ENCODE measurements at places on chromosomes 1 and 21.

GRCh38 chr1:116496898-116497297 lies 73.9 kb downstream of the CD58 start:
- DNase-seq, result no peak

DNA sequence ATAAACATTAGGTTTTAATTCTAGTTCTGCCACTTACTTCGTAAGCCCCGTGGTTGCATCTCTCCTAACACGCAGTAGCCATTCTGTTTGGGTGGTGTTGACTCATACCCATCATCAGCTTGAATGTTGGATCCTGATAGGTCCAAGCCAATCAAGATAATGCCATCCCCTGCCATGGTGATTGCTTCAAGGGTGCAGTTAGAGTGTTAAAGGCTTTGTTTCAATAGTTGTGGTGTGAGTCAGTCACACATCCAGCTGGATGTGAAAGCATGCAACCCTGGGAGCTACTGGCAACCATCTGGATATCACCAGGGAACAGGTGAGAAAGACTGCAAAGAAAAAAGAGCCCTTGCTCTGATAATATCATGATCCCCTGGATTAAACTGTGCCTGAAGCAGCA lies 69.1 kb downstream of the OMA1 start:
- DNase-seq, result no peak

- no peak for DNase-seq
These were observed 427 bp downstream of the WNT3A start for GRCh38 chr1:228007049-228007800.

DNA sequence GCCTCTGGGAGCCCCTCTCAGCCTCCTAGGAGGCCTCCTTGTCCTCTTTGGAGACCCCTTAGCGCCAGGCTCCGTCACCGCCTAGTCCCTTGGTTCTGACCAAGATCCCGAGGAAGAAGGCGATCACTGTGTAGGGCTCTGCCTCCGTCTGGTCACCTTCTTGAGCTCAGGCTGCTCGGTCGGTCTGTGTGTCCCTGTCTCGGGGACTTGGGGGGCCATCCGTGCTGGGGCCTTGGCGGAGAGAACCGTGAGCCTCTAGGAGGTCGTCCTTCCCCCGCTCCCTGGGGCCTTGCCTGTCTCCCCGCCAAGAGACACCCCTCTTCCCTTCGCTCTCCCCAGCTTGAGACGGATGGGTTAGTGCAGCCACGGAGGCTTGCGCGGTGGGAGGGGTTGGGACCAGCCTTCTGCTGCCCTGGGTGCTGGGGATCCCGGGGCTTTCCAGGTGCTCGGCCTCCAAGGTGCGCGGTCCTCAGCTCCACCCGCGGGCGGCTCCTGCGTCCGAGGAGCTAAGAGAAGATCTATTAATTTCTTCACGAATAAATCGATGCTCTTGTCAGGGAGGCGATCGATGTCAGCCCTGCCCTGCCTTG lies 701 bp upstream of the INSRR start:
- peak; percentile 5 for DNase-seq

GRCh38 chr1:174049514-174049913 lies 27.4 kb upstream of the RC3H1 start:
- DNase-seq, result no peak

GRCh38 chr1:2229037-2229864 lies 1.1 kb downstream of the SKI start:
- DNase-seq, result peak; percentile 45

DNA sequence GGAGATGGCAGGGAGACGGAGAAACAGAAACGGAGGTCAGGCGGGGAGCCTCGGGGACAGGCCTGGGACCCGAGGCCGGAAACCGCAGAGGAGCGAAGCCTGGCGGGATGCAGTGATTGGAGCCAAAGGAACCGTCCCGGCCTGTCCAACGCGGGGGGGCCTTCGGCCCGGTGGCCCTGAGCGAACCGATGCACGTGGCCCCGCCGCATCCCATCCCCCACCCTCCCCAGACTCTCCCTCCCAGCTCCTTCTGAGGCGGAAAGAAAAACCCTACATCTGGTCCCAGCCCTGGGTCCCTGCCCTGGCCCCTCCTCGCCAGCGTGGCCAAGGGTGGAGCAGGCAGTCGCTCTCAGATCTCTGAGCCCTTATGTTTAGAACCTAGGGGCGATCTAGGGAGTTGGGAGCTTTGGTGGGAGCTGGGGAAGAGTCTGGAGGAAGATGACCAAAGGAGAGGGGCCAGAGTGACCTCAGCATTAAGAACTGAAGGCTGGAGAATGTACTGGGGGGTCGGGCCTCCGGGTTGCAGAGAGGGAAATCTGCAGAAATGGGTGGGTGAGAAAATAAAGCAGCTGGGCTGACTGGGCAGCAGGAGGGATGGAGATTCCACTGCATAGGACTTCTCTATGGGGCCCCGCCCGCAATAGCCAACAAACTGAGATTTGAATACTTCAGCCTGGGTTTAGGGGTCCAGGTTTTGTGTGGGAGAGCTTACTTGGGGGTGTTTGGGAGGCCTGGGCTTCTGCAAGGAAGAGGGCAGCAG lies 1.5 kb upstream of the CRABP2 start:
- no peak for DNase-seq

GRCh38 chr1:244042293-244042692 lies 8.8 kb upstream of the ZBTB18 start:
- DNase-seq, result no peak

GRCh38 chr1:44030605-44031251 lies 534 bp downstream of the SLC6A9 start:
- DNase-seq, result peak; percentile 63

DNA sequence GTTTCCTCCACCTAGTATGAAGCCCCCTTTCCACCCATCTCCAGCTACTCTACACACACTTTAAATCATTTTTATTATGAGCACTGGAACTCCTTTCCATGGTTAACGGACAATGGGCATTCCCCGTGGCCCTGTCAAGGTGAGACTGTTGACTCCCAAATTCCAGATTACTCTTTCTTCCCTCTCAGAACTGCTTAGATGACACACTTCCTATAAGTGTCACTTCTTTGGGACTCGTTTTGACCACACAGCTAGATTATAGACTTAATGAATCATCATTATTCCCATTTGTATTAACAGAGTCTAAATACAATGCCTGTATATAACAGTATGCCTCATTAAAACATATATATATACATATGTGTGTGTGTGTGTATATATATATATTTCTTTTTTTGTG lies 215.1 kb downstream of the BRINP3 start:
- DNase-seq, result no peak

DNA sequence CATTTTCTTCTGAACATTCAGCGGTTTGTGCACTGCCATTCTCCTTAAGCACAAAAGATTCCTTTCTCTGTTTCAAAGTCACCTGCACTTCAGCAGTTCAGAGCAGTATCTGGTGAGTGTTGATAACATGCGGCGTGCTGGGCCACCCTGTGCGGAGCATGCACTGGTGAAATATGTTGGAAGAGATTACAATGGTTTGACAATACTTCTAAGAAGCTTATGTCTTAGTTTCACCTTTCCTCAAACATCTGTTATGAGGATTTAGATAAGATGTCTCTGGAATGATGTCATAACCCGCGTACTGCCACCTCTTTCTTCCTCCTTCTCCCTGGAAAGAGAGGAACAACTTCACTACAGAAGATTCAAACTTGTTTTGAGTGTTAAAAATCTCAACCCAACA lies 650.3 kb downstream of the AJAP1 start:
- DNase-seq, result no peak

GRCh38 chr1:20597650-20598049 lies 8.8 kb downstream of the CDA start:
- DNase-seq, result no peak

DNA sequence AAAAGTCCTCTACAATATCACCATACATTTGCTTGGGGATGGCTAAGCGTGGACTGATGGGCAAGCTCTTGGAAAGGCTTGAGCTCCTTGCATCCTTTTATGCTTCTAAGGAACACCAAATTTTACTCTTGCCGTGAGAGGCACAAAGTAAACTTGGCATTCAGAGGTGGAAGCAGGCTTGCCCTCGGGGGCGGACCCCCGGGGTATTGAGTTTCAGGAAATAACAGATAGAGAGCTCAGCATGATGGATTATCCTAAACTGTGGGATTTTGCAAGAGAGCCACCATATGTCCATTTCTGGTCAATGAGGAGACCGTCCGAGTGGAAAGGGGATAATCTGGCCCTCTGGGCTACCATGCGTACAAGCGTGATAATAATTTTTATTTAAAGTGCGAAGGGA lies 14.0 kb downstream of the IFI16 start:
- DNase-seq, result no peak

DNA sequence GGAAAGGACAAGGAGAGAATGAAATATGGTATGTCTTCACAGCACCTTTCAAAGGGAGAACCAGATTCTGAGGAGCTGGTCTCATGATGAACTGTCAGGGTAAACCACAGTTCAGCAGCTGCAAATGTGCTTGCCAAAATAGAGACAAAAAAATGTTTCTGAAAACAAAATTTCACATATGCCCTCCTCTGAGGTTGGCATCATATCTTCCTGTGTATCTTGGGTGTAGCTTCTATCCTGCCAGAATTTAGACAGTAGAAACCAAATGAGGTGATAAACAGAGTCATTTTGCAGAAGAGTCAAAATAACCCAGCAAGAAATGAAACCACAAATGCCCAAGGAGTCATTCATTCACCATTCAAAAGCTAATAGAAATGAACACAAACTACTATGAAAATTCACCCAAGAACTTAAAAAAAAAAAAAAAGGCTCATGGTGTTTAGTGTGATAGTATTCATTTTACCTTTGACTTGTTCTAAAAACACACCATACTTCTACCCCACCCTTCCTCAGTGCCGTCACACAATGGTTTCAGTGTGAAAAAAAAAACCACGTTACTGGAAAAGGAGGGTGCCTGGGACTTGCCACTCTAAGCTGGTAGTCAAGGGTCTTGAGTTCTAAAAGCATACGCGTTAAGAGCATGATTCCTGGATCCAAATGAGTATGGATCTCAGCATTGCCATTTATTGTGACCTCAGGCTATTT lies 18.5 kb downstream of the SELL start:
- peak; percentile 82 for DNase-seq

- DNase-seq, result no peak
These were observed 233.0 kb upstream of the RAB4A start for GRCh38 chr1:229037806-229038405.

- DNase-seq, result no peak
These were observed 49.1 kb upstream of the LRRC3 start for GRCh38 chr21:44405948-44406872.

GRCh38 chr1:44040418-44040817 lies 9.2 kb upstream of the SLC6A9 start:
- no peak for DNase-seq

DNA sequence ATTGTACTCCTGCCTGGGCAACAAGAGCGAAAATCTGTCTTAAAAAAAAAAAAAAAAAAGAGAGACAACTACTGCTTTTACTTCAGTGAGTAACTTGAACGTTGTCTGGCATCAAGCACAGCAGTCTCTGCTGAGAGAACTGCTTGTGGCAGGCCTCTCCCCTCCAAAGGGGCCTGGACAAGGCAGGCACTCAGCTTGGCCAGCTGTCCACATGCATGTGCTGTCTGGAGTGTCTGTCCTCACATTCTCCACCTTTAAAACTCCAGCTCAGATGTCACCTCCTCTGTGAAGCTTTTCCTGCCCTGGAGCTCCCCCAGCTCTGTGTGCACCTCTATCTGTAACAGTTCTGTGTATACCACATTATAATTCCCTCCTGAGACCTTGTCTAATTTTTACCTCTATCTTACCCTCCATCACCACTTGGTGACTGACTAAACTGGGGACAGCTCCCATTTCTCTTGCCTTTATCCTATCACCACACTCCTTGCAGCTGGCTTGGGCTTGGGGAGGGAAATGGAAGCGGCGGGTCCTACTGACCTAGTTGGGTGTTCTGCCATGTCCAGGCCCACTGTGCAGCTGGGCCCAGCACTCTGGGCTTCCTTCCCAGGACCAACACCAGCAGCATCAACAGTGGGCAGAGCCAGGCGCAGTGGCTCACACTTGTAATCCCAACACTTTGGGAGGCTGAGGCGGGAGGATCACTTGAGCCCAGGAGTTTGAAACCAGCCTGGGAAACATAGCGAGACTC lies 71.4 kb upstream of the ARTN start:
- no peak for DNase-seq

GRCh38 chr1:8721679-8722324 lies 95.6 kb downstream of the RERE start:
- DNase-seq, result no peak

- DNase-seq, result no peak
These were observed 1.9 kb upstream of the TMEM35B start for GRCh38 chr1:34987018-34987417.

DNA sequence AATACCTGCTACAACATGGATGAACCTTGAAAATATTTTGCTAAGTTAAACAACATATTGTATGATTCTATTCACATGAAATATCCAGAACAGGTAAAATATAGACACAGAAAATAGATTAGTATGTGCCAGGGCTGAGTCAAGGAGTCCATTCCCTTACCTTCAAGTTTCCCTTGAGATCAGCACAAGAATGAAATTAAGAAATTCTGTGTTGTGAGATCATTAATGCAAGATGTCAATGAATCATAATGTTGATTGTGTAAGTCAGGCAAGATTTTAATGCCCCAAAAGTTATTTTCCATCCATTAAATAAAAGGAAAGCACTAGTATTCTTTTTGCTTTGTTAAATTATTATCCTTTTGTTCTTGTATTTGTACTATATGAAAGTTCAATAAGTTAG lies 139.4 kb downstream of the MRPL39 start:
- DNase-seq, result no peak

- DNase-seq, result no peak
These were observed 4.1 kb downstream of the DTL start for GRCh38 chr1:212039622-212040021.

GRCh38 chr21:44514746-44515358 lies 25.1 kb downstream of the KRTAP10-1 start:
- no peak for DNase-seq

- no peak for DNase-seq
These were observed 18.1 kb downstream of the USP24 start for GRCh38 chr1:55197099-55197498.

DNA sequence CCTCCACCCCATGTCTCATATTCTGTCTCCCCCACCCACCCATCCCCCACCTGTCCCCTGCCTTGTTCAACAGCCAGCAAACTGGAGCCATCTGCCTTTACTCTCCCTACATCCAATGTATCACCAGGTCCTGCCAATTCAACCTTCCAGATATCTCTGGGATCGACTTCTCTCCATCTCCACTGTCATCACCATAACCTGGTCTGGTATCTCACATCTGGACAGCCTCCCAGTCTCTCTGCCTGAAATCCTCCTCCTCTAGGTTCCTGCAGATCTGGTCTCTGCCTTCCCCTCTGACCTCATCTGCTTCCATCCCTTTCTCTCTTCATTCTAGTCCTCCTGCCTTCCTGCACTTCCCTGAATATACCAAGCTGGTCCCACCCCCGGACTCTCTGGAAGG lies 22.2 kb upstream of the CDCA8 start:
- no peak for DNase-seq

DNA sequence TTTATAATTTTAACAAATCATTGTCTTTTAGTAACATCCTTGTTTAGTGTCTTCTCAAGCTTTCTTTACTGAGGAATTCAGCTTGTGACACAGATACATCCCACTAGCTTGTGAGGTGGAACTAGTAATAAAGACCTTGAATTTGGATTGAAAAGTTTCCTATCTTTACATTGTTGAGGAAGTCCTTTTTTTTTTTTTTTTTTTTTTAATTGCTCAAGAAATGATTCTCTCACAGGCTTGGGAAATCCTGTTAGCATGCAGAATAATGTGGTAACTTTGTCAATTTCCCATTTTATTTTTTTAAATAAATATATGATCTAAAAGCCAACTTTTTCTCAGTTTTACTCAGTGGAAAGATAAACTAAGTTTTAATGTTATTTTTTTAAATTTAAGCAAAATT lies 15.8 kb downstream of the DENND2D start:
- DNase-seq, result no peak

All from central memory CD4-positive, alpha-beta T cell (primary cell).